ENCODE measurements at places on chromosomes 2 and 18.

- no peak for DNase-seq
Measured at GRCh38 chr2:127637725-127638252, 8.2 kb upstream of the GPR17 start.

- DNase-seq: no peak
Measured at GRCh38 chr2:147037048-147037447, 807.8 kb upstream of the ACVR2A start.

GRCh38 chr18:73774811-73775509 lies 372.7 kb downstream of the FBXO15 start:
- no peak for DNase-seq

DNA sequence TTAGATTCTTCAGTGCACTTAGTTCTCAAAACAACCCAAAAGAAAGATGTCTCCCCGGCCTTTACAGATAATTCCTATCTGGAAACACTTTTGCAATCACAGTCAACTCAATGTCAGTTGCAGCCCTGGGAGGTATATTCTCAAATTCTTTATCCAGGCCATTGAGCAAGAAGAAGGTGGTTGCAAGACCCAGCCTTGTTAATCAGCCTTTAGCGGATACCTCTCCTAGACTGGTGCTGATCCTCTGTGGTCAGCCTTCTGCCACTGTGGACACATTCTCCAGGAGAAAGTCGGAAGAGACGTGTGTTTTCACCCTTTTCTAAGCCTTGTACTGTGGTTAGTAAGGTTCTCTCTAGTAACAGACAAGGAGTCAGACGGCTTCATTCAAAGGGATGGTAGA lies 7.8 kb upstream of the FZD7 start:
- no peak for DNase-seq

GRCh38 chr2:181157326-181157725 lies 176.9 kb downstream of the UBE2E3 start:
- DNase-seq: no peak

GRCh38 chr18:23825978-23826405 lies 136.7 kb downstream of the LAMA3 start:
- DNase-seq: no peak

GRCh38 chr2:67451086-67451832 lies 54.1 kb downstream of the ETAA1 start:
- no peak for DNase-seq

DNA sequence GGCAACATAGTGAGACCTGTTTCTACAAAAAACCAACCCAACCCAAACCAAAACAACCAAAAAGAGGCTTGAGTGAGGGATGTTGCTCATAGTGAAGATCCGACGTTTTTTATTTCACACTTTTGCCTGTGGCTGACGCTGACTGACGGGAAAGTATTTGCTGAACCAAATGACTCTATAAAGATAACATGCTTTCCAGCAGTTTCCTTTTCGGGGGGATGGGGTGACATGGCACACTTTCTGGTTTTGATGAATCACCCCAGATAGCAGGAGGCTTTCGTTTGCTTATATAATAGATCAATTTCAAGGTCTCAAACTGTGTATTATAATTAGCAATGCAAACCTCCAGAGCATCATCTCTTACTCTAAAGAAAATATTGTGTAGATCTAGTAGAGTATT lies 150.8 kb downstream of the AQP4 start:
- DNase-seq: no peak

DNA sequence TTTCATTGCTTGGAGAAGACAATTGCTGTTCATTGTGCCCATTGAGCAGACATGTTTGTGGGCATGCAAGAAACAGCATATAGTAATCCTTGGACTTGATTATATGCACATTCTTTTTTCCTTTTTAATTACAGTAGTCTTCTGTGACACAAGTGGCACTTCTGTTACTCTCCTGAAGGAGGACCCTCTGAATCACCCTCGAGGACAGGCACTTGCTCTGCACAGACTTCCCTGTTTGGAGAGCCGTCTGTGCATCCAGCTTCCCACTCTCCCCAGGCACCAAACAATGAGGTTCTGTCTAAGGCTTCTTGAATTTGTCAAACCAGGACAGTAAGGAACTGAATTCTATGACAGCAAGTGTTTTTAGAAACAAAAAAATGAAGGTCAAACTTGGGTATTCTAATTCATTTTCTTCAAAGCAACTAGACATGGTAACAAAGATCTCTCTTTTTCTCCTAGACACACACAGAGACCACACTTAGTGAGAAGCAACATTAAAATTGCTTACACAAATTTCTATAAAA lies 844.6 kb upstream of the ID2 start:
- no peak for DNase-seq

DNA sequence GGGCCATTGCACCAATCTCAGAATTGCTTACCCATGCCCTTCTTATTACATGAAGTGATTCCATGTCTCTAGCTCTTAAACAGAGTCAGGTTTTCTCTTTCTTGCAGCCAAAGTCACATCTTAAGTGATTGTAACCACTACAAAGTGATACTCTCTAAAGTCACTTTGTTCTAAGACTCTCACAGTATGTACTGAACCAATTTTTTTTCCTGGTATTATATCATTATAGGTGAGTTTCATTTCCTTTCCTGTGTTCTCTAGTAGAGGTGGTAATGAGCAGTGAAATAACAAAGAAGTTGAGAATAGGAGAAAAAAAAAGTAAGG lies 66.3 kb upstream of the DARS1 start:
- DNase-seq: peak; percentile 32

DNA sequence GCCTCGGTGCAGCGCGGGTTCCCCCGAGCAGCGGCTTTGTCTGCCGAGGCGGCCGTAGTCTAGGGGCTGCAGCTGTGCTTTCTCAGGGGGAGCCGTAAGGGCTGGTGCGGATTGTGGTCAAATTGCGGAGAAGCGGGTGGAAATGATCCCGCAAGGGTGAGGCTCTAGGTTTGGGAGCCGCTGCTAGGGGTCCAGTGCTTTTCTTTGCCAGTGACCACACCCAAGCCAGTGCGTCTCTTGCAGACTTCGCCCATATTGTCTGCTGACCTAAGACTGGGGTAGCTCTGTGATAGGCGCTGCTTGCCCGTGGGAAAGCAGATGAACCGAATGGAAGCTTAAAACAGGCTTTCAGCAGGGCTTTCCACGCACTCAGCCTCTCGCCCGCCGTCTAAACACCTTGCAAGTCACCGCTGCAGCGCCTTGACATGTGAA lies 2.1 kb downstream of the DPYSL5 start:
- no peak for DNase-seq

DNA sequence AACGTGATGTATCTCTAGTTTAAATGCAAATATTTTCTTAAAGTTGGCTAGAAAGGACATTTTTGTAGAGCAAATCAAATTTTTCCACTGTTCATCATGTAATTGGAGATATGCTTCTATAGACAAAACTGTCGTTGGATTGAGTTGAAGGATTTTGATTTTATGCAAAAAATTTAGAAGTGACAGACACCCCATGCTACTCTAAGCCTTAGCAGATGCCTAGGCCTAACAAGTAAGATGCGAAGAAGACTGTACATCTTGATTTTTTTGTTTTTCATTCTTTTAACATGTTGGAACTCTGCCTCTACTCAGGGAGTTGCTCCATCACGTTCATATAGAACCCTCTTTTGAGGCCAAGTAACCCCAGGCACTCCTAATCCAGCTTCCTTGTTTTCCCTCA lies 331.0 kb downstream of the PARD3B start:
- DNase-seq: no peak

GRCh38 chr2:82120115-82120514 lies 1815.6 kb upstream of the LRRTM1 start:
- no peak for DNase-seq

- peak; percentile 90 for DNase-seq
Measured at GRCh38 chr2:43174368-43174916, 52.0 kb downstream of the ZFP36L2 start.

DNA sequence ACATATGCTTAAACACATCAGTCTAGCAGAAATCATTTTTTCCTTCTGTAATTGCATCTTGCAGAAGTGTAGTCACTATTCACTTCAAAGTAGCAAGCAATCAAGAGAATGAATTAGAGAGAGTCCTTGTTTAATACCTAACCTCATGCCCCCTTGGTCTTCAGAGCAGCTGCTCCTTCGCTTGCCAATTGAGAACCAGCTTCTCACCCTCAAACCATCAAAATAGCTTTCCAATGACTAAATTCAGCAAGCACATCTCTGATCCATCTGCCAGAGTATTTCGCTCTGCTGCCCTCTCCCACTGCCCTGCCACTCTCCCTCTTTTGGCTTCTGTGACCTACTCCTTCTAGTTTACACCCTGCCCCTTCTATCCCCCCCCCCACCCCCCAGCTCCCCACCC lies 120.7 kb upstream of the AGAP1 start:
- DNase-seq: no peak

DNA sequence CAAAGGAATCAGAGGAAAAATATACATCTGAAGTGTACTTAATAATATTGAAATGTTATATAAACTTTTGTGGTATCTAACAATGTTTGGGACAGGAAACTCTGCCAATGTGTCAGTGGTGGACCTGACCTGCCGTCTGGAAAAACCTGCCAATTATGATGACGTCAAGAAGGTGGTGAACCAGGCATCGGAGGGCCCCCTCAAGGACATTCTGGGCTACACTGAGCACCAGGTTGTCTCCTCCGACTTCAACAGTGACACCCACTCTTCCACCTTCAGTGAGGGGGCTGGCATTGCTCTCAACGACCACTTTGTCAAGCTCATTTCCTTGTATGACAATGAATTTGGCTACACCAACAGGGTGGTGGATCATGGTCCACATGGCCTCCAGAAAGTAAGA lies 32.6 kb downstream of the CALCRL start:
- no peak for DNase-seq

GRCh38 chr18:53906681-53907080 lies 317.8 kb downstream of the MBD2 start:
- no peak for DNase-seq

GRCh38 chr18:692824-693223 lies 19.6 kb downstream of the ENOSF1 start:
- no peak for DNase-seq

- DNase-seq: no peak
Measured at GRCh38 chr18:28960146-28960545, 783.2 kb upstream of the CDH2 start.

DNA sequence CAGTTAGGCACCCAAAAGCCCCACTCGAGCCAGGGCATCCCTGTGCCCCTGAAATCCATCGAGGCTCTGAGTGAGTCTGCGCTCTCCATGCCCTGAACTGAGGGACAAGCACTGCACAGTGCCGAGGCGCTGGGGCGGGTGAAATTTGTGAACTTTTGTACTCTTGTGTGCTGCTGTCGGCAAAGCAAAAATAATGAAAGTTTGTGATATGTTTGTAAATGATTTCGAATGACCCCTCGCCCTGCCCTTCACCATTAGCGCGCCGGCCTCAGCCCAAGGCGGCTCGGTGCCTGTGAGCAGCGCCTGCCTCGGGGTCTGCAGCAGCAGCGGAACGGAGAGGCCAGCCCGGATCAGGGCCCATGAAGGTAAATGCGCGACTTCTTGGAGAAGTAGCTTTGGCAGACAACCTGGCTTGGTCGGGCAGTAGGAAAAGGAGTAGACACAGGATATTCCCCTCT lies 1.8 kb upstream of the HOXD4 start:
- DNase-seq: no peak

Measured in CD4-positive, alpha-beta T cell treated with Interleukin-10 for 1 hour (primary cell).